DMS79 treated with DMSO at 0.1 percent for 48 hours (cell line): ENCODE measurements at places on chromosomes 2 and 18.

GRCh38 chr2:216372761-216373291, 543 bp upstream of the MARCHF4 start:
- peak; percentile 25 for DNase-seq

DNA sequence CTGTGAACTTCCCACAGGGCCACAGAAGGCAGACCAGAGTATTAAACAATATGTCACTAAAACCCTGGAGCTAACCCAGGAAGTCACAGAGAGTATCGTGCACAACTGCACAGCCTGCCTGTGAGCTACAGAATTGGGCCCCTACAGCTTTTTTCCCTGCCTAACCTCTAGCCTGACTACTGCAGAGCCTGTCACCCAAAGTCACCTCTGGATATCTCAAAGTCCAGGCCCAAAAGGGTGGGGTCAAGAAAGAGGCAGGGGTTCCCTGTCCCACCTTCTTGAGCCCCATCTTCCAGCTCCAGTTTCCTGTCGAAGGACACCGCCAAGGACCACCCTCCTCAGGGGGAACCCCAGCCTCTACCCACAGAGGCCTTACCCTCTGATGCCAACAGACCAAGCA, 13.5 kb downstream of the GAD1 start:
- DNase-seq, result no peak

DNA sequence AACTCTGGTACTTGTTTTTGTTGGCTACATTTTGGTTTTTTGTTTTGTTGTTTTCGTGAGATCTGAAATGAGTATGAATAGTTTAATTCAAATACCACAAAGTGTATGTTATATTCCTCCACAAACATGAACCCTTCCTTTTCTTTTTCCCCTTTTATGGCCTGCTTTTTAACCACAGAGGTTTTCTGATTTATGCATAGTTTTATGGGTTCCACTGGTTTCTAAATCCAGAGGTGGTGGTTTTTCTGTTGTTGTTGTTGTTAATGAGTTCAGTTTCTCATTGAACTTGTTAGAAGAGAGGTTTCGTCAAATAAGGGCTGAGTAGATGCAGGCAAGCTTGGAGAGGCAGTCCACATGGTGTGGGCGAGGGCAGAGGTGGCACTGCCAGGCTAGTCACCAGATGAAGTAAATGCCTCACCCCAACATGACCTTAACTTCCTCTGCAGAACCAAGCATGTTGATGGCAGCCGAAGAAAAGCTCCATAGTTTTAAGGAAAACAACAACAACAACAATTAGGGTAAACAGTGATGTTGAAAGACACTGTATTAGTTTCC, 72.5 kb downstream of the RIF1 start:
- DNase-seq, result no peak

- DNase-seq, result no peak
These were observed 55.8 kb downstream of the AP1S3 start for GRCh38 chr2:223781560-223781959.

GRCh38 chr2:128037649-128038048, 9.8 kb upstream of the SAP130 start:
- DNase-seq, result no peak

DNA sequence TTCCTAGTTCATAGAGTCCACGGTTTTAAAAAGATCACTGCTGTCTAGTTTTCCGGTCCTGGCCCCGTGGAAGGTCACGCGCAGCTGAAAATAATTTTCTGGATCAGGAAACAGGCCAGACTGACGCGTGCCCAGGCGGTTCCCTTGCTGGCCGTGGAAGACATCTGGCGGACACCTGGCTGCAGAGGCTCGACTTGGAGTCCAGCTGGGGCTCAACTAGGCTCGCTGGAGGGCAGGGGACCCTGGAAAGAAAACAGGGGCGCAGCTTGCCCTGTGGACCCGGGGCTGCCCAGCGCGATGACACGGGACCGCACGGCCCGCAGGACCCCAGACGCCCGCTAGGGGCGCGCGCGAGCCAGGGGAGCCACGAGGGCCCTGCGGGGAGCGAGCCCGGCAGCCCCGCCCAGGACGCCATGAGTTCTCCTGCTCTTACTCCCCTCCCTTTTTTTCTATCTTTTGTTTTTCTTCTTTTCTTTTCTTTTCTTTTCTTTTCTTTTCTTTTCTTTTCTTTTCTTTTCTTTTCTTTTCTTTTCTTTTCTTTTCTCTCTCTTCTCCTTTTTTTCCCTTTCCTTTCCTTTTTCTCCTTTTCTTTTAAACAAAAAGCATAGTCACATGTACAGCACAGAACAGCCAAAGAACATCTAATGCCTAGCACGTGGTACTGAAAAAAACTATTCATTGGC, 43.2 kb upstream of the UBE2F start:
- DNase-seq, result no peak

DNA sequence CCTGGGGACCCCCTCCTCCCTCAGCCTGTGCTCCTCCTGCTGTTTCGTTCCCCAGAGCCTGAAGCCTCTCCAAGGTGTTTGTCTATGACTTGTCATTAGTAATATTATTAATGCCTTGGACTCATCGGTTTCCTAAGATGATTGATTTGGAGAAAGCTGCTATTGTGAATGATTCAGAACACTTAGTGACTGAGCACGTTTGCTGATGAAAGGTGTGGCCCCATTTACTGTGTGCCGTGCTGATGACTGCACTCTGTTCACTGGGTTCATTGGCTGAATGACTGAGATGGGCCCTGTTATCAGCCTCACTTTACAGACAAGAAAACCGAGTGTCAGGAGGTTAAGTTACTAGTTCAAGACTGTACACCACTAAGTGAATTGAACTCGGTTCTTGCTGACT, 111.4 kb downstream of the SPP2 start:
- DNase-seq, result no peak

GRCh38 chr2:167492486-167492885, 604.2 kb downstream of the XIRP2 start:
- no peak for DNase-seq

GRCh38 chr2:119295688-119296375, 70.8 kb downstream of the C2orf76 start:
- no peak for DNase-seq

DNA sequence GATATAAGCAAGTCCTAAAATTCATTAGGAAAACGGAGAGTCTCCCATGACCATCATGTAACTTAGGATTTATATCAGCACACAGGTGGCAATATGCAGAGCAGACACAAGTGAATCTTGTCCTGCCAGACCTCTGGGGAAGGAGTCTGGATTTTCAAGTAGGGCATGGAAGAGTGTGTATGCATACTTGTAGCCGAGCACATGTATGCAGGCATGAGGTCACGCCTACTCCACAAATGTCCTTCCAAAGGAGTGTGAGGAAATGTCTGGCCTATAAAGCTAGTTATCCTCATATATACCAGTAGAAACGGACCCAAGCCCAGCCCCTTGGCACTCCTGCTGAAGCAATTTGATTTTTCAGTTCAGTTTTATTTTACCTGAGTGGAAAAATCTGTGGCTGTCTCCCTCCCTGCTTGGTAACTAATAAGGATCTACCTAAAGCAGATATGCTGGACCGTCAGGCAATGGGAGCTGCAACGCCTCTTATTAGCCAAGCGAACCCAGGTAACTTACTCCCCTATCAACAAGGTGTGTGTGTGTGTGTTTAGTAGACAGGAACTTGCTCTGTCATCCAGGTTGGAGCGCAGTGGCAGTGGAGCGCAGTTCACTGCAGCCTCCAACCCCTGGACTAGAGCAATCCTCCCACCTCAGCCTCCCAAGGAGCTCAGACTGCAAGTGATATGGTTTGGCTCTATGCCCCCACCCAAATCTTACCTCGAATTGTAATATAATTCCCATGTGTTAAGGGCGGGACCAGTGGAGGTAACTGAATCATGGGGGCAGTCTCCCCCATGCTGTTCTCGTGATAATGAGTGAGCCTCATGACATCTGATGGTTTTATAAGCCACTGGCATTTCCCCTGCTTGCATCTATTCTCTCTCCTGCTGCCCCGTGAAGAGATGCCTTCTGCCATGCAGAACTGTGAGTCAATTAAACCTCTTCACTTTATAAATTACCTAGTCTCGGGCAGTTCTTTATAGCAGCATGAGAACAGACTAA, 2.8 kb downstream of the STAT1 start:
- no peak for DNase-seq

DNA sequence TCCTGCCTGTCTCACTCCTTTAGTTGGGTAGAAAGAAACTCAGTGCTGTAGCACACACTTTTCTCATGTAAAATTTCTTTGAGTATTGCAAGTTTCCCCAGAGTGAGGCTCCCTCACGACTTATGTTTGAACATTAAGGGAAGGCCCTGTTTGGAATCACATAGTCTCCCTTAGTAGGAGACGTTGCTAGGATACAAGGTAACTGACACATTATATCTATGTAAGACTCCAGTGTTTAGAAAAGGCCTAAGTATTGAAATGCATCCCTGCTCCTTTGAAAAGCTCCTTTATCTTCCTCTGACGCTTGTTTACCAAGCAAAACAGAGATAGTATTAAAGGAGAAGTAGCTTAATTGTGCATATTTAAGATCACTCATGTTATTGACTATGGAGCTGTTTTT, 248.2 kb downstream of the PHLPP1 start:
- no peak for DNase-seq

GRCh38 chr2:5982903-5983265, 290.7 kb downstream of the SOX11 start:
- no peak for DNase-seq

GRCh38 chr18:31649978-31650719, 34.2 kb downstream of the B4GALT6 start:
- DNase-seq, result no peak

DNA sequence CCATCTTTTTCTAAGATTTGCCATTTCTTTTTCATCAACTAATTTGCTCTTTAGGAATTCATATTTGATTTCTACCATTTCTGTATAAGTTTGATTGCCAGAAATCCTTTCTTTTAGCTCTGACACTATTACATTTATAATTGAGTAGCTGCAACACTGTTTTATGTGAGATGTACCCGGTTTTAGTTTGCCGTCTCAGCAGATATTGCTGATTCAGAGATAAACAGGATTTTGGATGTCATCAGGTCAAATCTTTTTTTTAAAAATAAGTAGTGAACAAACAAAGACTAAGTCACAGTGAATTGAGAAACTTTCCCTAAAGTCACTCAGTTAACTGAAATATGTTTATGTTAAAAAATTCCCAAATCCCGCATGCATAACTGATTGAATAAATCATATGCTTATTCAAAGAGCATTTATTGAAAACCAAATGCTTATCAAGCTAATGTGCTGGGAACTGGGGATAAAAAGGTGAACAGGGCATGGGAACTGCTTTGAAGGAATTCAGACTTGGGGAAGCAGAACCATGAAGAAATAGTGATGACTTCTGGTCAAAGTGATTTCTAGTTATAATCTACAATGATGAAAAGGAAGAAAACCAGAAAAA, 19.5 kb upstream of the CCDC102B start:
- no peak for DNase-seq

DNA sequence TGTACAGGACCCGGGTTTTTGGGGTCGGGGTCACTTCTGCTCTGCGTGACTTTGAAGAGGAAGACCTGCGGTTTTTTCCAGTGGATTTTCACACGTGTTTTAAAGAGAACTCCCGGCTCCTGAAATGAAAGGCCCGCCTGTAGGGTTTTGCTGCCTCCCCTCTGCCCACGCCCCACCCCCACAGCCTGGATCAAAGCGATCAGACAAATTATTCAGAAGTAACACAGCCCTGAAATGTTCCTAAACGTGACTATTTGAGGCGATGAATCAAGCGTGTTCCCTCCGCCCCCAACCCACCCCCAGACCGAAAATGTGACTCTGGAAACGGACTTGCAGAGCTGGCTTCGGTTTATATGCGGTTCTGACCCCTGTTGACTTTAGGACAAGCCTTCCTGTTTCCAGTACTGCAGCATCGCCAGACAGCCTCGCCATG, 28.7 kb upstream of the SMIM21 start:
- no peak for DNase-seq

- no peak for DNase-seq
These were observed 322.9 kb upstream of the KCNJ3 start for GRCh38 chr2:154375579-154375931.

- no peak for DNase-seq
These were observed 67.0 kb upstream of the APCDD1 start for GRCh38 chr18:10387399-10387798.

GRCh38 chr2:68434981-68435380, 32.1 kb downstream of the FBXO48 start:
- no peak for DNase-seq

DNA sequence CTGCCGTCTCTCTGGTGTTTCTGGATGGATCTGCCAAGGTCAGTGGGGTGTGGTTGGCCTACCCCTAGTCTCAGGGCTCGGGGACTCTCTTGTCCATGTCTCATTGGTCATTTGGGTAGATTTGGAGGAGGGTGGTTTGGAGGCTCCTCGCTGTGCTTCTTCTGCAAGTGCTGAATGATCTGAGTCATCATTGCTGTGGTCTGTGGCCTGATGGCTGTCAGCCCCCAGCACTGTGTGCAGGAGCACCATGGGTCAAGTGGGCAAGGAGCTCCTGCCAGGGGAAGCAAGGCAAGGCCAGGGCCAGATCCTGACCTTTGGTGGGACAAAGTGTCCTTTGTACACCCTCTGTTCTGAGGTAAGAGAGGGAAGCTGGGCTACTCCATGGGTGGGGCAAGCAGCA, 221.8 kb downstream of the FHOD3 start:
- DNase-seq, result no peak

GRCh38 chr18:10164271-10165071, 250.7 kb downstream of the VAPA start:
- no peak for DNase-seq

GRCh38 chr18:21112543-21113105, 1.0 kb upstream of the ROCK1 start:
- DNase-seq, result no peak

DNA sequence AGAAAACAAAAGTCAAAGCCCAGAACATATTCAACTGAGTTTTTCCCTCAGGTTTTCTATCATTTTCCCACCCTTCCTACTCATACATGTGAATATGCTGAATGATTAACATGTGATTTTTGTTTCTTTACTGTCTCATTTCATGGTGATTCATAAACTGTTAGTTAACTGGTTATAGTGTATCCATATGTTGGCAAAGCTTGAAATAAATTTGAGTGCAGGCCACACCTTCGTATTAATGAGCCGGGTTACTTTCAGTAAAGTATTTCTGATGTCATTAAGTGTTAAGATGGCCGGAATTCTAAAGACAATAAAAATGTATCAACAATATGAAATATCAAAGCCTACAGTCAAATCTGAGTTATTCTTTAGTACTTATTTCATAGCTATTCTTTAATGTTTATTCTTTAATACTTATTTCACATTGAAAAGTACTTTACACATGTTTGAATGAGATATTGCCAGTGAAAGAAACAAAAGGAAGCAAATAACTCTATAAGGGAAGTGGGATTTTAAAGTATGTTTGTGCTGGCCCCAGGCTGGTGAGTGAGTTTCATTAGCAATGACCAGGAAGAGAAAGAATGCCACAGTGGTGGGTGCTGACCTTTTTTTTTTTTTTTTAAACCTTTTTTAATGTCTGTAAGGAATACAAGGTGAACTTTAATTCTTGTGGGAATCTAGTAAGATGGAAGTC, 178.6 kb downstream of the NEDD4L start:
- no peak for DNase-seq

- peak; percentile 90 for DNase-seq
These were observed 45.2 kb downstream of the PCBP1 start for GRCh38 chr2:70132244-70133126.

- DNase-seq, result no peak
These were observed 69.4 kb upstream of the TAF1B start for GRCh38 chr2:9773903-9774239.
